ENCODE measurements at places on chromosomes 2 and 18.

DNA sequence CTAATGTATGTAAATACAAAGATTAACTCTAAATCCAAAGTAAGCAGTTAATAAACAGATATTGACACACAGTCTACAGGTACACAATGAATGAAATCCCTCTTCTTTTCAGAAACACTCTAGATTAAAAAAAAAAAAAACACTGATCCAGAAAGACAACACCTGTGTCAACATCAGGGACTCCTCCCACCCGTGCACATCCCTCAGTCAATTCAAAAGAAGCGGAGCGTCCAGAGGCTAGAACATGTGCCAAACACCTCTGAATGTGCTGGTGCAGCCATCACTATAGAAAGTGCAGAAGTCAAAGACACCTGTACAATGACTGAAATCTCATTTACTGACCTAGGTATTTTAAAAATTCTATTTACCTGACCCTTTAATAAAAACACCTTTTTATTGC is 622.6 kb upstream of the ID2 start:
- no peak for DNase-seq

GRCh38 chr2:128358941-128359731 is 40.5 kb upstream of the HS6ST1 start:
- DNase-seq, result no peak

DNA sequence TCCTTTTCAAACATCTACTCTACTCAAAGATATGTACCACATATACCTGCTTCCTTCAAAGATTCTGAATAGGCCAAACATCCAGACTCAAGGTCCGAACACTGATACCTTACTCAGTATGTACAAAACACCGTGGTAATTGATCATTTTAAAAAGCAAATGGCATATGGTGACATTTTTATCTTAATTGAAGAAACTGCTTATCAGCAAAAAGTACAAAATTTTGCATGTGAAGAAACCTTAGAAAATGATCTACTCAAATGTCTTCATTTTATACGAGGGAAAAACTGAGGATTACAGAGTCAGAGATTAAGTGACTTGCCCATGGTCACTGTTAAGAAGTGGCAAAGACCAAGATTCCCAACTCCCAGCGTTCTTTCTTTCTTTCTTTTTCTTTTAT is 133.0 kb downstream of the CACNB4 start:
- DNase-seq, result no peak

DNA sequence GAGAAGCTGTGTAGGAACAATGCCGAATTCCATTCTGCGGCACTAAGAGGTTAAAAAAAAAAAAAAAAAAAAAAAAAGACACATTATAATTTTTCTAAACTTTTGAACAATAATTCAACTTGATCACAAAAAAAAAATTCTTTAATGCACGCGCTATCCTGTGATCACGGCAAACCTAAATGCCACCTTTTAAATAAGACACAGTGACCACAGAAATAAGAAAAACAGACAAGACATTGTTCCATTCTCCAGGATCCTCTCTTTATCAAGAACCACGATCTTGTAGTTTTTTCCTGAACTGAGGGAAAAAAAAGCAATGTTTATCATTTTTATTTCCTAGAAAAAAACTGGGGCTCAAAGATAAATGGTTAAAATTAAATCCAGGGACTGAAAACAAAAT is 9.4 kb downstream of the SUCLG1 start:
- DNase-seq, result no peak

DNA sequence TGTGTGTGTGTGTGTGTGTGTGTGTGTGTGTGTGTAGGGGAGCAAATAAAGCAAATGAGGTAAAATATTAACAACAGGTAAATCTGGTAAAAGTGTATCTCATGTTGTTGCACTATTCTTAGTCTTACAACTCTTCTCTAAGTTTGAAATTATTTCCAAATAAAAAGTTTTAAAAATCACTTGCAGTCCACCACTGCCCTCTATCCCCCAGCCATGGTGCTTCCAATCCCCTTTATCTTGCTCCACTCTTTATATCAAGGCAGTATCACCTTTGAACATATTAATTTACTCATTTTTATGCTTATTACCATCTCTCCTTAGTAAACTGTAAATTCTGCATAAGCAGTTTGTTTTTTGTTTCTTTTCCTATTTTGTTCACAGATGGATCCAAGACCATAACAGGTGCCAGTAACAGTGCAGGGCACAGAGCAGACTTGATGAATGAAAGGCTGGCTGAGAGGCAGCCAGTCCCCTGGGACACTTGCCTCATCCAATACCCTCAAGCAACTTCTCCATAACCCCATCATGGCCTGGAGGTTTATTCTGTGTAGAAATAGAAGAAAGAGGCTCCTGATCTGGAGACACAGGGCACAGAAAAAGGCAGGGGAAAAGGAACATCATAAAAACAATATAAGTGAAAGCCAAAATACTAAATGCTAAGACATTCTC is 67.6 kb downstream of the LDAH start:
- DNase-seq, result no peak

DNA sequence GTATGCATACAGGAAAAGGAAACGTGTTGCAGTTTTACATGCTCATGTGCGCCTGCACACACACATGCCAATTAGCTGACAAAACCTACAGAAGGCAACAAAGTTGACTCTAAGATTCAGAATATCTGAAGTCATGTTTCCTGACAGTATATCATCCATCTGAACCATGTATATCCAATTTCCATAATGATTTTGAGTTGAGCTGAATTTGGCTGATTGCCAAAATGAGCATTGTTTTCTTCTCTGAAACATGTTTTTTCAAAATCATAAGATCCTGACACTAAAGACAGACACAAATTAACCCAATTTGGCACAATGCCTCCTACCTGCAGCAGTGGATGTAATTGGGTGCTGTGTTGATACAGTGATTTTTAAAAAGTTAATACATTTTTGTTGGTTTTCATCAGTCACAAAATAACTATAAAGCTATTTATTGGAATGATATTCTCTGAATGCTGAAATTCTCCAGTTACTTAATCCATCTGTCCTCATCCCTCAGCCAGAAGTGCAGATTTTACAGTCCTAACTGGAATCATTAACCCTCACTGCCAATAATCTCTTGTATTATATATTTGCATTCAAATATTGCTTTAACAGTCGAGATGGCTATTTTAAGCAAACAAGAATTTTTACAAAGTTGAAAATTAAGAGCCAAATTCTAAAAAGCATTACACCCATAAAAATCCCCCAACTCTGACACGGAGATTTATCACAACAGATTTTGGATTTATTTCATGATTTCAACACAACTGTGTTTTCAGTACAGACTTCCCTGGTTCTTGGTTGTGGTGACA is 161.7 kb upstream of the LMAN1 start:
- no peak for DNase-seq

DNA sequence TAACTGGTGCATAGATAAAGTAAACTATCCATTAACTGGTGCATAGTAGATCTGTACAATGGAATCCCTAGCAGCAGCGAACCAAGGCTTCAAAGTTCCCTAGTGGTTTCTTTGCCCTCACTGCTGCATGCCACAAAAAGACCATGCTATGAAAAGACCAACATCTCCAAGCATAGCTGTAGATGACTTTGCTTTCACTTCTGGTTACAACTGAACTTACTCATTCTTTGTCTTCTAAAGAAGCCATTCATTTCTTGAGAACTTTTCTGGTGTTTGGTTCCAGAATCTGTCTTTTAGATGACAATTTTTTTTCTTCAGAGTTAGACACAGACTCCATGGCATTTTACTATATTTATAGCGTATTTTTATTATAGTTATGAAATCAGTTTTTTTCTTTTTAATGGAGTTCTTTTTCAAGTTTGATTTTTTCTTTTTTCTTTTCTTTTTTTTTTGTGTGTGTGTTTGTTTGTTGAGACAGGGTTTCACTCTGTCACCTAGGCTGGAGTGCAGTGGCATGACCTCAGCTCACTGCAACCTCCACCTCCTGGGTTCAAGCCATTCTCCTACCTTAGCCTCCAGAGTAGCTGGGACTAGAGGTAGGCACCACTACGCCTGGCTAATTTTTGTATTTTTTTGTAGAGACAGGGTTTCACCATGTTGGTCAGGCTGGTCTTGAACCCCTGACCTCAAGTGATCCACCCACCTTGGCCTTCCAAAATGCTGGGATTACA is 63.6 kb downstream of the SLC35F5 start:
- DNase-seq, result peak; percentile 6

DNA sequence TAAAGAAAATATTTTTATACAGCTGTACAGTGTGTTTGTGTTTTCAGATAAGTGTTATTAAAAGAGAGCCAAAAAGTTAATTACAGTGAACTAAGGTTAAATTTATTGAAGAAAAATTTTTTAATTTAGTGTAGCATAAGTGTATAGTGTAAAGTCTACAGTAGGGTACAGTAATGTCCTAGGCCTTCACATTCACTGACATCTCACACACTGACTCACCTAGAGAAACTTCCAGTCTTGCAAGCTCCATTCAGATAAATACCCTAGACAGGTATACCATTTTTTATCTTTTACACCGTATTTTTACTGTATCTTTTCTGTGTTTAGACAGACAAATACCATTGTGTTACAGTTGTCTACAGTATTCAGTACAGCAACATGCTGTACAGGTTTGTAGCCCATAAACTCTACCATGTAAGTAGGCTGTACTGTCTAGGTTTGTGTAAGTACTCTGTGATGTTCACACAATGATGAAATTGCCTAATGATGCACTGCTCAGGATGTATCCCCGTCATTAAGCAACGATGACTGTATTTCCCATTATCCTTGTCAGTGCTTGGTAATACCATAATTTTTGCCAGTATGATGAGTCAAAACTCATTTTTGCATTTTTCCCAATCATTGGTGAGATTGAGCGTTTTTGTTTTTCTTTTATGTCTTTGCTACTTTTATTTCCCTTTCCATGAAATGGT is 48.2 kb upstream of the B3GNT2 start:
- DNase-seq, result no peak

DNA sequence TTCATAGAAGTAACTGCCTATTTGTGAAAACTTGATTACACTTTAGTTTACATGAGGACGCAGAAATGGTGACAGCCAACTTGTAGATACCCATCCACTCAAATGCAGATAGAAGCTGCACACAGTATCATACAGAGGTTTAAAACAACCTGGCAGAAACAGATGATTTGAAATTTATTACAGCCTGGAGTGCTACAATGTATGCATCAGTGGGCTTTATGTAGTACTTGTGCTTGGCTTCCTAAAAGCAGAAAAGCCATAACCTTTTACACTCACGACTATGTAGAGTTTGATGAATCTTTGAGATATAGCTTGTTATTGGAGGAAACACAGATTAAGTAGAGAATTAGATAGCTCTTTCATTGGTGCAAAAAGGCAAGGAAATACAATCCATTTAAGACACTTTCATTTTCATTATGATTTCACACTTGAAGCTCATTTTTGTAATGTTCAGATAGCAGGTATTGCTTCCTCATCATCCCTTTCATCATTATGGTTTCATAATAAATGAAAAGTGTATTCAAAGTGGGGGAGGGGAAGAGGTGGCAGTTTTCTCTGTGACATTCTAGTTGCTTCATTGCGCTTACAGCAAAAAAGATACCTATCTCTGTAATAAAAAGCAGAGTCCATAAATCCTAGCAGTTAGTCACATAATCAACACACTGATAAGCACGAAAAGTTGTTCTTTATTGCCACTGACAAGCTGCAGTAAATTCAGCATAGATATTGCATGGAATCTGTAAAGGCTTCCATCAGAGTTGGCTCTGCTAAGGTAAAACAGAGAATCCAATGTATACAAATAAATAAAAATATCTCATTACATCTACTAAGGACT is 789.8 kb upstream of the FSHR start:
- DNase-seq, result no peak

GRCh38 chr2:25279091-25279651 is 62.6 kb downstream of the DNMT3A start:
- no peak for DNase-seq

DNA sequence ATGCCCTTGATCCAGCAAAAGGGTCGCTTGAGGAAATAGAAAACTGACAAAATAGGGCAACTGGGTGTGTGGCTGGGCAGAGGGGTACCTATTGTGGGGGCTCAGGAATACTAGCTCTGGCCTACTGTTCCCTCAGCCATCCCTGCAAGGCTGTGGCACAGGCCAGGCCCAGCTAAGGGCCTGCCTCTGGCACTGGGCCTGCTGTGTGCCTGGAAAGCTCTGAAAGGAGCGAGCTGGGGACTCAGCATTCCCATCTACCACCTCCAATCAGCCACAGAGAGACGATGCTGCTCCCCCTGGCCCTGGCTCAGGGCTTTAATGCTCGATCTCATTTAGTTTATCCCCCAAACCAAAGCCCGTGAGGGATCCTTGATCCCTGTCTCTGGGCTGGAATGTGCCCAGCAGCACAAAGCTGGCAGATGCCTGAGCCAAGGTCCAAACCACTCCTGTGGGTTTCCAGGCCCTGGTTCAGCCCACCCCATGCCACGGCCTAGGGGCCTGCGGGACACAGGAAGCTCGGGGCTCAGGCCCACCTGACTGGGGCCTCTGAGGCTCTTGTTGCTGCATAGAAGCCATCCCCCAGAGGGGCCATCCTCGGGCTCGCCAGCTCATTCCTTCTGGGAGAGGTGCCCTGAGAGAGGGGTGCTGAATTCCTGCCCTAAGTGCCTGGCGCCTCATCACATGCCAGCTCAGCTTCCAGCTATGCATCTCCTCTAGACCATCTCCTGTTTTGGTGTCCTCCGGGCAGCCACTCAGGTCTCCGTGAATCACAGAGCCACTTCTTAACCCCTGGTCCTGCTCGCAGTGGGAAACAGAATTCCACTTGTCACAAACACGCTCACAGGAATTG is 43.0 kb upstream of the KCNF1 start:
- no peak for DNase-seq

- no peak for DNase-seq
Measured at GRCh38 chr2:15042801-15043217, 410.3 kb downstream of the LRATD1 start.

DNA sequence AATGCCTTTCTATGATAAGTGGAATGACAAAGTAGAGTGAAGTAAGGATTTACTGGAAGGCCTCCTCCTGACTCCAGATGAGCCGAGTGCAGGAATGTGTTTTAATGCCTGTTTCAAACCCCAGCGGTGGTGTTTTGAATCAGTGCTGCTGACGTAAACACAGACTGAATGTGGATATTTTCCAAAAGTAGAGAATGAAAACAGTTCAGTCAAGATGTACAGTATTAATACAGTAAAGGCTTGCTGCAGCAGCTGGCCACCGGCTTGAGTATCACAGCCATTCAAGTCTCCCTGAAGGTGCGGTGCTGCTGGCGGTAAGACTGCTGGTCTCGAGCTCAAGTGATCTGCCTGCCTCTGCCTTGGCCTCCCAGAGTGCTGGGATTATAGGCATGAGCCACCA is 46.7 kb downstream of the ARHGAP28 start:
- no peak for DNase-seq

DNA sequence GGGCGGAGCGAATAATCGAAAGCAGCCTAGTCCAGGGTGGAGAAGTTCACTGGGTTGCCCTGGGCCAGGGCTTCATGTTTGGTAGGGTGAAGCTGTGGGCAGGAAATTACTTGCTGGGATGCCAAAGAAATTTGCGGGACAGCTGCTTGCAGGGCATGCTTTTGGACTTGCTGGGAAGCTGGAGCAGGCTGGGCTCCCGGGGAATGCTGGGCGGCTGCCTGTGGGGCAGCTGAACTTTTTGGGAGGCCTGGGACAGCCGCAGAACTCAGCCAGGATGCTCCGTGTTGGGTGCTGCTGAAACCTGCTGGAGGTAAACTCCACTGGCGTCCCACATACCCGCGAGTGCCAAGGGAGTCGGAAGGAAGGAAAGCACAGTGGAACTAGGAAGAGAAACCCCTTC is 31.9 kb downstream of the ASB1 start:
- DNase-seq, result no peak

- no peak for DNase-seq
Measured at GRCh38 chr18:42549596-42549995, 565.9 kb downstream of the RIT2 start.
